ENCODE measurements at places on chromosomes 7 and 10.

DNA sequence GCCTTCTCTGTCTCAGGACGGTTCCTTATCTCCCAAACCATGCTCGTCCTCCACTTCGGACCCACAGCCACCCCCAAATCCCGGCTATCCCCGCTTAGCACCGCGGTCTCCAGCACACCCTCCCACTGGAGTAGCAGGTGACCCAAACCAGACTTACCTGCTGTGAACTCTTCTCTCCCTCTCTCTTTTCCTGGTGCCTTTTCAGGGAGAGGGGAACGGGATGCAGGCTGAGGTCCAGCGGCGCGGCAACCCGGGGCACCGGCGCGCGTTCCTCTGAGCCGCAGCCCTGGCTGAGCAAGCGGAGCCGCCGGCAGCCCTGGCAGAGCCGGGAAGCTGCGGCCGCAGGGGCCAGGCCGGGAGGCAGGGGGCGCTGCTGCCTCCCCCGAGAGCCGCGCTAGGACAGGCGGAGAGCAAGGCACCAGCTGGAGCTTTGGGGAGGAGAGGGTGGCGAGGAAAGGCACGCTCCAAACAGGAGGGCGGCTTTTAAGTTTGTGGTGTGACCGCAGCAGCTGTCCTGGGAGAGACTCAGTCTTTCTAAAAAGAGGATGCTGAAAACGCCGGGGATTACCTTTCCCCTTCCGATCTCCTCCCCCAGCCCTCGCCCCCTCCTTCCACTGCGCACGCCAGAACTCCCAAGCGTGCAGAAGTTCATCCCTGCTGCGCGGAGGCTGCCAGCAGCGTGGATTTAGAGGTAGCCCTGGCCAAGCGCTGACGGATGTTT lies at the start of gene SEMA3D:
SEMA3D (minus strand) TSS at position 536 of the 721 bp plus-strand sequence. CDS start 65,165 bp downstream, outside the sequence.
- DNase-seq: peak; percentile 48

DNA sequence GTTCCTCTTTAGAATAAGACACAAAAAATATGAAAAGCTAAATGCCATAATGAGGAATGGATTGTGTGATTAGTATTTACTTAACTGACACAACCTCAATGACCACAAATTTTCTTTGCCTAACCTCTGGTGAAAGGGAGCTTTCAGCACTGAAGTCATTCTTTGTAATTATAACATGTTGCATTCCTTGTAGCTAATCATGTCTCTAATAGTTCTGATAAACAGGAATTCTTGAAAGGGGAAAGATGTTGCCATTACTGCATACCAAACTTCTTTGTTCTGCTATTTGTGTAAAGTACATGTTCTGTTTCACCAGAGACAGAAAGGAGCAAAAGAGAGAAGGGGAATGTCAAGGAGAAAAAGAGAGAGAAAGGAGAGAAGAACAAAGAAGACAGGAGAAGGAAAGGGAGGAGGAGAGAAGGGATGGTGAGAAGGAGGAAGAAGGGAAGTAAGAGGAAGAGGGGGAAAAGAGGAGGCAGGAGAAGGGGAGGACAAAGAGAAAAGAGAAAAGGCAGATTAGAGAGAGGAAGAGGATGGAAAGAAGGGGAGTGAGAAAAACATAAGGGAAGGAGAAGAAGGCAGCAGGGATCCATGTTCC lies 120.9 kb downstream of the SEMA3D start:
- DNase-seq: no peak

DNA sequence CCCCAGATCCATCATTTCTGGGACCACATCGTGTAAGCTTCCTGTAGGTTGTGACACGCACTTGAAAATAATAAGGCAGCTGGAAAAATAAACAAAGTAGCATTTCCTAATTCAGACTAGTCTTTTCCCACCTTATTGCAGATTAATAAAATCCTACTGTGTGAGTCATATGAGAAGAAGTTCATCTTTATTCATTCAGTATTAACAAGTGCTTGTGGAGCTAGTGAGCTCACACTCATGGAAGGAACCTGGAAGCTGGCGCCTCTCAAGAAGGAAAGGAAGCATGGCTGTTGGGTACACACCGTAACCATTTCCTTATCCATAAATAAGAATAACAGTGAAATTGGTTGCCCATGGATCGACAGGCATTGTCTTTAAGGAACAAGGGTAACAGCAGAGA lies 152.6 kb upstream of the PFKP start:
- no peak for DNase-seq

- DNase-seq: no peak
Observed at GRCh38 chr10:74813381-74814259, 12.8 kb upstream of the KAT6B start.

GRCh38 chr10:64271983-64272382 lies 750.8 kb downstream of the REEP3 start:
- no peak for DNase-seq
